Right atrium auricular region (tissue), 2 donors: ENCODE measurements at places on chromosomes 4 and X. TPM values are rescaled to one million over a fixed set of nuclear protein-coding genes. Genes with fewer than 3 reads are reported as not detected.

- DNase-seq, result no peak
Observed at GRCh38 chr4:6516762-6517161, 44.3 kb upstream of the PPP2R2C start.

- no peak for DNase-seq
Observed at GRCh38 chr4:94544811-94545210, 93.1 kb downstream of the PDLIM5 start.

- no peak for DNase-seq
Observed at GRCh38 chr4:760616-761015, 55.0 kb downstream of the PCGF3 start.

DNA sequence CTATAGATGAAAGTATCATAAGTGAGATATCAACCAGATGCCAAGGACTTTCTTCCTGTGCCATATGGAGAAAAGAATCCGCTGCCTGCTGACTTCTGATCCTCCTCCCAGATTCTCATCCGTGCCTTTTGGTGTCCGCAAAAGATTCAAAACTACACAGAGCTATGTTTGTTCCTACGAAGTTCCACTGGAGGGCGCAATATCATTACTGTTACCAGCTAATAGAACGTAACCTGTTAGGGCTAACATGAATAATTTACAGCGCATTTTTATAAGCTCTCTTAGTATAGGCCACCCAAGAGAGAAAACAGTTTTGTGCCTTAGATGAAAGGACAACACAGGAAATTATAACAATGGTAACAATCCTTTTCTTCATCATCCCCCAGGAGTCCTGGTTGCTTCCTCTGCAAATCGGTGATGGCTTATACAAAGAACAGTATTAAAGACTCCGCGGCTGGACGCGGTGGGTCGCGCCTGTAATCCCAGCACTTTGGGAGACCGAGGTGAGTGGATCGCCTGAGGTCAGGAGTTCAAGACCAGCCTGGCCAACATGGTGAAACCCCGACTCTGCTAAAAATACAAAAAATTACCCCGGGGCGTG lies 22.8 kb upstream of the CENPVL3 start:
- no peak for DNase-seq

GRCh38 chr4:114180481-114180880 lies 201.0 kb upstream of the ARSJ start:
- DNase-seq, result no peak

GRCh38 chr4:169791062-169791461 lies 33.3 kb upstream of the HPF1 start:
- no peak for DNase-seq

Gene IL2
- not detected for total RNA-seq

GRCh38 chr4:98204236-98204553 lies 57.0 kb upstream of the RAP1GDS1 start:
- no peak for DNase-seq

GRCh38 chrX:86066998-86067397 lies 19.6 kb upstream of the CHM start:
- no peak for DNase-seq

Gene TSPAN7
- total RNA-seq, result 100 TPM

DNA sequence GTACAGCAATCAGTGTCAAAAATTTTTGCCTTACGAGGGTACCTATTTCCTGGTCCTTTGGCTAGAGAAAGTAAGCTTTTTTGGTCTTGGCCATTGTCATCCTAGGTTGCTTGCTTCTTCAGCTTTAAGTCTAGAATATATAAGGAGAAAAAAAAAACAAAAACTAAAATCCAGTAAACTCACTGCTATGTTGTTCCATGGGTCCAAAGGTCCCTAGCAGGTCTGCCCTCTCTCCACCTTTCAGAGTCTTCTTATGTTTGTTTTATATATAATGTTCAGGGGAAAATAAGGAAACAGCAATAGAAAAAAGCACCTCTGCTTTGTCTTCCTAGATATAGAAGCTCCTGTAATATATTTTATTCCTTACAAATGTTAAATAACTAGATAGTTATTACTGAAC lies 18.1 kb upstream of the BMP2K start:
- DNase-seq, result no peak

Gene TMEM154
- 1.4 TPM for total RNA-seq

DNA sequence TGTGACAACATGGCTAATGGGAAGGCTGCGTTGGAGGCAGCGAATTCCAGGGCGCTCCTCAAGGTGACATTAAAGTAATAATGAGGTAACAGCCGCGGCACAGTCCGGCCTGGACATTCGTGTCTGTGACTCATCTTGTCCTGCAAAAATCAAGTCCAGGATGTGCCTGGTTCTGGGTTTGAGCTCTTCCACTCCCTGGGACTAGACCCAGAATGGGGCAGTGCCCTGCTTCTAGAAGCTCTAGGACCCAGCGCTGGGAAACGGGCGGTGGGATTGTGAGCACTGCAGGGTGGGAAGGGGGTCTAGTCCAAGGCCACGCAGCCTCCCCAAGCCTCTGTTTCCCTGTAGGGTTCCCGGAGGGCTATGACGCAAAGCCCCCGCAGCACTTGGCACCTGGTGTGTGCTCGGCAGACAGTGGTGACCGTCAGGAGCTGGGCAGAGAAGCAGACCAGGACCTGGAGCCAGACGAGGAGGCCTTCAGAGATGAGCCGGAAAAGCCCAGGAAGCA lies 34.9 kb downstream of the HMX1 start:
- DNase-seq, result no peak

DNA sequence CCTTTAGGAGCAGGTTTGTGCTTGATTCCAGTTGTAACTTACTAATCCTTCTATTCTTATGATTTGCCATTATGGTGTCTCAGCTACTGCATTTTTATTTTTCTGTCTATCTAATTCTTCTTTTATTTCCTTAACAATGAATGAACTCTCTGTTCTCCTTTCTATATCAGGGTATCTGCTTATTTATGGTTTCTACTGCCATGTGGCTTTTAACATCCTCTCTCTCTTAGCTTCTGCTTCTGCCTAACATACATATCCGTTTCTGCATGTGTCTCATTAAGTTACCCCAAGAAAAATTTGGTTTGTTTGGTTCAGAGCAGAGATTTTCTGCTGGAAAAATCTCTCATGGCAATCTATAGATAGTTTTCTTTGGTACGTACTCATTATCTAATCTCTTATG lies 614.4 kb downstream of the RPA4 start:
- DNase-seq, result no peak
